ENCODE measurements at places on chromosomes 7 and 10. TPM values are rescaled to one million over a fixed set of nuclear protein-coding genes. Genes with fewer than 3 reads are reported as not detected.

Gene CYP2C9
- not detected for total RNA-seq

Gene CYP2C19
- total RNA-seq, result not detected

Gene ADCYAP1R1
- 1.7 TPM for total RNA-seq

- no peak for DNase-seq
Measured at GRCh38 chr7:130344271-130344866, at the start of gene CPA5. Gene CPA5, plus strand, starts transcription at chr7:130344816. Its CDS starts 1,670 bp downstream, at chr7:130346486.

Gene CHST12
- total RNA-seq, result 19.3 TPM

GRCh38 chr10:5584895-5585516 is 60.2 kb downstream of the CALML3 start:
- DNase-seq, result no peak

Gene SEMA3D
- total RNA-seq, result 2.1 TPM

DNA sequence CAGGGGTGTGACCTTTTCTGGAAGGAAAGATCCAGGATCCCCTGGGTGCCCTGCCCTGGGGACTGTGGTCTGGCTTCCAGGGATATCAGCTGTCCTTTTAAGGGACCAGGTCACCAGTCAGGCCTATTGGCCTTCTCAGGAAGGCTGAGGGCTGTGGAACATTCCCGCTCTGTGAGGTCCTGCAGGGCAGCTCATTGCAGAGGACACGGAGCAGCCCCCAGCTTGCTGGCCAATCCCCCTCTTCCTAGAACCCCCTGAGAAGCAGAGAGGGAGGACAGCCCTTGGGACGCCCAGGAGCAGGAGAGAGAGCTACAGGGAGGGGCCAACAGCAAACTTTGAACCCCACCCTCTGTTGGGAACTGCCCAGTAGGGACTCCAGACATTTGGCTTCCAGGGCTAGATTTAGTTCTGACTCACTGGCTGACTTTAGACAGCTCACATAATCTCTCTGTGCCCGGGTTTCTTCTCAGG is 67.9 kb upstream of the COL13A1 start:
- DNase-seq, result peak; percentile 43

- peak; percentile 79 for DNase-seq
Measured at GRCh38 chr10:124671486-124672075, 72.6 kb downstream of the FAM53B start.

Gene ACTR3C
- total RNA-seq, result 5.4 TPM

DNA sequence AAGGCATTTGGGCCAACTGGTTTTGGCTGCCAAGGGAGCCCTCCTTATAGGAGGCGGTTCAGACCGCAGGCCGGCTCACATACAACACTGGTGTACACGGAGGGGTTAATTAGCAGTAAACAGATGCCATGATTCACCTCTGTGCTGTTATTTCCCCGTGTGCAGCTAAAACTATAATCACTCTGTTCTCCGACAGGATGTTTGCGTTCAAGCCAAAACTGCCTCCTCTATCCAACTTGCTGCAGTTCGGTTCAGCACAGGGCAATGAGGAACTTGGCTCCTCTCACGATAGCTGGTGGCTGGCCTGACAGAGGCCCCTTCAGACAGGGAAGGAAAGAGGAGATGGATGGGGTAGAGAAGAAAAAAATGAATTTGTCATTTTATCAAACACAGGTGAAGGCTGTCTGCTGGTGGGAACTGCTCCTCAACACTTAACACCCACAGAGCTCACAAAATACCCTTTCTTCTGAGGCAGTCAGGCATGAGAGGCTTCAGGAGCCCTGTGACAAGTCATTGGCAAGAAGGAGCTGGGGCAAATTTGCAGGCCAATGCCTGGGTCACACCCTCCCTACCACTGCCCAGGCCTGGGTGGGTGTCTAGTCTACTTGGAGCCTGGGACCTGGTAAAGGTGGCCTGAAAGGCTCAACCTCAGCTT is 24.0 kb downstream of the KCNMA1 start:
- no peak for DNase-seq

GRCh38 chr10:120436439-120437112 is 20.5 kb upstream of the PLPP4 start:
- no peak for DNase-seq

GRCh38 chr7:157568106-157568769 is 231.4 kb downstream of the DNAJB6 start:
- no peak for DNase-seq

DNA sequence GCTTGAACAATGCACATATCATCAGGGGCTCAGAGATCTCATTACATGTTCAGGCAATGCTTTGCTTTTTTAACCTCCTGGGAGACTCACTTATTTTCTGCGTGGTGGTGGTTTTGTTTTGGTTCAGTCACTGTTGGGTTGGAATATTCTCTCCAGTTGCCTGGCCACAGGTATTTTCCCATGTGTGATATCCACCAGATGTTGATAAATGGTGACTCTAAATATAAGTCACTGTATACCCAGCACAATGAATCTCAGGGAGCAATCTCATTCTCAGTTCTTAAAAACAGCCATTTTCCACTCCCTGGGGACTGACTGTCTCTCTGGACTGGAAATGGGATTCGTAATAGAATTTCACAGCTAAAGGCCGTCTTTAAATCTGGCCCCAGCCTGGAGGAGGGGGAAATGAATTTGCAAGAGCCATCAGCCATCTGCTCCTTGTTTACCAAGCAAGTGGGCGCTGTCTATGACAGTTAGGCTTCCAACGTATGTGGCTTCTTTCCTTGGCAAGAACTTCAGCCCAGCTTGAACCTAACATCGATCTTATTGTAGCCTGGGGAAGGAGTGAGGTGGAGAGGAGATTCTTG is 1106.2 kb downstream of the NRG3 start:
- DNase-seq, result no peak

Gene CYP3A4
- total RNA-seq, result not detected

GRCh38 chr7:138204285-138204981 is 128.2 kb downstream of the AKR1D1 start:
- DNase-seq, result no peak

GRCh38 chr7:40310258-40310657 is 175.5 kb downstream of the SUGCT start:
- DNase-seq, result no peak

DNA sequence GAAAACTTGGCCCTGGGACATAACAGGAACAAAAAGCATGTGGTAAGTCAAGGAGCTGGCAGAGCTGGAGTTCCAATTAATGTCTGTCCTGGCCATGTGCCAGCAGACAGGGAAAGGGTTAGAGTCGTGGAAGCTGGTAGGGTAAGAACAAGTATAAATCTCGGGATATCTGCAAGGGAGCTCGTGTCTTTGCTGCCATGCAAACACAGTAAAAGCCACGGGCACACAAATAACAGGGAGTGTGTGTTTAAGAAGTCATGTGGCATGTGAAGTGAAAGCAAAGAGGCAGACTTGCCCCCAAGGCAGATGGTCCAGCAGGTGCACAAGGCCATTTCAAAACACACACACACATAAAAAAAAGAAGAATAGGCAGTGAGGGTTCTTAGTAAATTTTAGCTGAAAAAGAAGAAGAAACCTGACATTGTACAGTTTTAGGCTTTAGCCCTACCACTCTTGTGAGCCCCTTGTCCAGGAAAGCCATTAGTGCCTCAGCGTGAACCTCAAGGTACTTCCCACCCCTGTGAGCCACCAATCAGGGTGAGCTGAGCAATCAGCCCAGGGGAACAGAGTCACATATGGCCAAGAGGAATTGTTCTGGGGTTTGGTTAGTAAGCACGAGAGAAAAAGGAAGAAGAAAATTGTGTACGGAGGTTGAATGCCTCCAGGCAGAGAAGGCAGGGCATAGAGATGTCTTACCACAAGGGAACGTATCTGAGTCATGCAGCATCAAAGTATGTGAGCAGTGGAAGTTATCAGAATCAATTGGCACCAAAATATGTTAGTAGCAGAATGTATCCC is 32.8 kb upstream of the ARHGAP12 start:
- no peak for DNase-seq

- DNase-seq, result peak; percentile 39
Measured at GRCh38 chr10:46552526-46553237, 3.8 kb downstream of the GPRIN2 start.

DNA sequence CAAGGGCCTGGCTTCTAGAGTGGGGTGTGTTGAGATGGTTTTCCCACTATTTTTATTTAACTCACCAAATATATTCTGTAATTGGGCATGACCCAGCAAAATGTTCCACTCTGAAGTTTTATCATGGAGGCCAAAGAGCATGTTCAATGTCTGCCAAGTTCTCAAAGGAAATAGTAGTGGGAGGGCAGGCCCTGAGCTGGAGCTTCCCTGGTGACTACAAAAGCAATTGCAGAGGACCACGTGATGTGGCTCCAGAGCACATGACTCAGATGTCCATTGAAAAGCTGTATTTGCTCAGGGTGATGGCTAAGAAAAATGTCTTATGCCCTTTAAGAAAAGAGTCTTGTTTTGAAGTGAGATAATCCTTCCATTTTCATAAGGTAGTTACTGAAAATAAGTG is 1024.8 kb downstream of the LRMDA start:
- peak; percentile 79 for DNase-seq

All from right cardiac atrium (tissue), 5 donors.